ENCODE measurements at places on chromosomes 6 and 20.

DNA sequence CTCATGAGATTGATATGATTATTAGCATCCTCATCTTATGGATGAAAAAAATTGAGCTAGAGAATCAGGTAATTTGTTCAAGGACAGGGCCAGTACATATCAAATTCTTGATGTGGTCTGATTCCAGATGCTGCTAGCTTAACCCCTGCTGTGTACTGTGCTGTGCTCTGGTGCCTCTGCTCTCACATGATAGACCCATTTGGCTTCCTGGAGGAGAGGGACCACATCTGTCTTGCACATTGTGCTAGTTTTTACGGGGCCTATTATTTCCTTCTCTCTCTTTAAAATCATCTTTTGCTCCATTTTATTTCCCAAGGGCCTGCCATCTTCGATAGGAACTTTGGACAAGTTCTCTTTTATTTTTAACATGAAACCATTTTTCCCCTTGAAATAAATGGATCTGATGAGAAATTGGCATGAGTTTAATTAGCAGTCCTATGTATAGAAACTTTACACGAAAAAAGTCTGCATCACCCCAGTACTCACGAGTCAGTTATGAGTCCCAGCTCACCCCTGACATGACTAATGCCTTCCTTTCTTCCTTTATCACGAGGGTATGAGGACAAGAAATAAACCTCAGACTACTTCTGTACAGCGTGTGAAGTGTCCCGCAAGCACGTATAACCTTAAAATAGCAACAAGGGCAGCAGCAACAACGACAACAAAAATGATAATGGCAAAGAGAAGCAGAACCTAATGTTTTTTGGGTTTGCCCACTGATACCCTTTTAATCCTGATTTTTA is 26.5 kb downstream of the CD109 start:
- DNase-seq: no peak

- DNase-seq: no peak
These were observed 5.7 kb downstream of the ARHGAP40 start for GRCh38 chr20:38607351-38607750.

DNA sequence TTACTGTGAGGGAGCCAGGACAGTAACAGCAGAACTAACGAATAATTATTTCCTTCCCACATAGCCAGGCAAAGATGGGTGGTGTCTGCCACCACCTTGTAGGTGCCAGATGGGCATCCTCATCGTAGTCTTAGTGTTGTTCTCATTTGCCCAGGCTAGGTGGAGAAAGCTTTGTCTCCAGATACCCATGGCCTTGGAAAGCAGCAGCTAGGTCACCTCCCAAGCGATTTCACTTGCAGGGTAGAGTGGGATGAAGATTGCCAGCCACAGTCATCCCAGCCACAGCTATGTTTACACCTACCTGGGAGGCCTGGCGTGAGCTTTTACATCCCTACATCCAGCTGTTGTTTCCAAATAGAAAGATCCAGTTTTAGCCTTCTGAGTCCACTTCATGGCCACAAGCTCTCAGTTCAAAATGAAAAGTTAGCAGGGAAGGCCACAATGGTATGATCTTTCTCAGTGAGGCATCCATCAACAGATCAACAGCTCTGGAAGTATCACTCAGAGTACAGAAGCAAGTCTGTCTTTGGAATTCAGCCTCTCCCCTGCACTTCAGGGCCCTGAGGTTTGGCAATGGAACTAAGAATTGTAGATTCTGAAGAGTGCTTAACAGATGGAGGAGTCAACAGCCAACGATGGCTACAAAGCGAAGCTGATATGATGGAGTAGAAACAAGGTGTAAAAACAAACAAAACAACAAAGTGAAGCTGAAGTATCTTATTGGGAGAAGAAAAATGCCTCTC is 11.0 kb upstream of the SNRPC start:
- DNase-seq: no peak

DNA sequence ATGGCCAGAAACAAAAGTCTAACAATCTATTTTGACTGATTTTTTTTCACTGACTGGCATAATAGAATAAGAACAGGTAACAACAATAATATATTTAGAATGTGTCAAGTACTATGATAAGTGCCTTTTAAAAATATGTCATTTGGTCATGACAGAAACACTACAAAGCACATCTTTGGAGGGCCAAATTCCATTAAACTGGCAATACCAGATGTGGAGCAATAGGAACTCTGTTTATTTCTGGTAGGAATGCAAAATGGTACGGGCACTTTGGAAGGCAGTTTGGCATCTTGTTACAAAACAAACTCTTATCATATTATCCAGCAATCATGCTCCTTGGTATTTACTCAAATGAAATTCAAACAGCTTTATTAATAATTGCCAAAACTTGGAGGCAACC is 39.3 kb downstream of the TENT5A start:
- DNase-seq: no peak

DNA sequence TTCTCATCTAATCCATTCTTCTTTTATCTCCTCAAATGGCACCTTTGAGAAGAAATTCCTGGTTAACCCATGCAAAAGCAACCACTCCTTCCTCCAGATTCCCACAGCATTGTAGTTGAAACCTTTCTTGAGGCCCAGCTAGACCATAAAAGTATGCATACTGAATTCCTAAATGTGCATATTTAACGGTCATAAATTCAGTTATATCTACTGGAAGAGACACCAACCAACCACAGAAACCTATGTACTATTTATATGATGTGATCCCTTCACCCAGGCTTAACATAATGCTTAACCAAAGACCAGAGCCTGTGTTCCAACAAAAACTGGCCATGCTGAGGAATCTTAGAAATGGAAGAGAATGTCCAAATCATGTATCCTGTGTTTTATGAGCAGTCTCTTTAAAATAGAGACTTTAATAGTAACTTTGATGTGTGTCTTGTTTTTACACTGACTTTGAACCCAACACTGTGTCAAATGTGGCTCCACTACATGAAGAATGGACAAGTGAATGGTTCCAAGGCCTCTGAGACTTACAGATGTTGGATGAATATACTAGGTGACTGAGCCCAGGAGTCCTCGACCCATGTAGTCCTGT is 11.4 kb upstream of the TAF8 start:
- no peak for DNase-seq

GRCh38 chr6:116328528-116328903 is 42.2 kb upstream of the DSE start:
- no peak for DNase-seq

- no peak for DNase-seq
These were observed 9.4 kb downstream of the CEP162 start for GRCh38 chr6:84218091-84218490.

GRCh38 chr6:89291256-89291819 is 23.8 kb downstream of the GABRR2 start:
- no peak for DNase-seq

- no peak for DNase-seq
These were observed 61.5 kb downstream of the SYNE1 start for GRCh38 chr6:152575621-152576150.

GRCh38 chr6:111417181-111417585 is 65.8 kb downstream of the REV3L start:
- no peak for DNase-seq

DNA sequence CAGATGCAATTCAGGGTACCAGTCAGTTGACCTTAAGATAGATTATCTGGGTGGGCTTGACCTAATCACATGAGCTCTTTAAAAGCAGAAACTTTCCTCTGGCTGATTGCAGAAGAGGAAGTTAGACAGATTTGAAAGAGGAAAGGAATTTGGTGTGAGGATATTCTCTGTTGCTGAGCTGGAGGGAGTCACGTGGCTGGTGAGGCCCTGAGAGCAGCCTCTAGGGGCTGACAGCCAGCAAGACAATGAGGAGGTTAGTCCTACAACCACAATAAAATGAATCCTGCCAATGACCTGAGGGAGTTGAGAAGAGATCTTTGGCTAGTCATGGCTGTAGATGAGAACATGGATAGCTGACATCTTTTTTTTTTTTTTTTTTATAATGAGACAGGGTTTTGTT is 87.0 kb upstream of the B3GAT2 start:
- DNase-seq: no peak

DNA sequence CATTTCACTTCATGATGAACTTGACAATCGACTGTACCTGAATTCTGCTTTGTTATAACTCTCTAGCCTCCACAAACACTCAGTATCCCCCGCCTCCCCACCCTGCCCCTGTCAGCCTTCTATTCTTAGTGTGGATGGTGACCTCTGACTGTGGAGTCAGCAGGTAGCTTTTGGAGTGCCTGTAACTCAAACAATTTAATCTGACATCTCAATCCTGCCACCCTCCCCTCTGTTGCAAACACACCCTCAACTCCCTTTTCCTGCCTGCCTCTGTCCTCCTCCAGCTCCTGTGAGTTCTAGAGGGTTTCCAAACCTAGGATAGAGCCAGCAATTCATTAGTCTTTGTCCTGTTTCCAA is 20.3 kb downstream of the DAAM2 start:
- DNase-seq: no peak

- DNase-seq: no peak
These were observed 284.9 kb downstream of the PRKN start for GRCh38 chr6:162442687-162443086.

GRCh38 chr6:144327081-144327480 is 41.9 kb downstream of the UTRN start:
- no peak for DNase-seq

DNA sequence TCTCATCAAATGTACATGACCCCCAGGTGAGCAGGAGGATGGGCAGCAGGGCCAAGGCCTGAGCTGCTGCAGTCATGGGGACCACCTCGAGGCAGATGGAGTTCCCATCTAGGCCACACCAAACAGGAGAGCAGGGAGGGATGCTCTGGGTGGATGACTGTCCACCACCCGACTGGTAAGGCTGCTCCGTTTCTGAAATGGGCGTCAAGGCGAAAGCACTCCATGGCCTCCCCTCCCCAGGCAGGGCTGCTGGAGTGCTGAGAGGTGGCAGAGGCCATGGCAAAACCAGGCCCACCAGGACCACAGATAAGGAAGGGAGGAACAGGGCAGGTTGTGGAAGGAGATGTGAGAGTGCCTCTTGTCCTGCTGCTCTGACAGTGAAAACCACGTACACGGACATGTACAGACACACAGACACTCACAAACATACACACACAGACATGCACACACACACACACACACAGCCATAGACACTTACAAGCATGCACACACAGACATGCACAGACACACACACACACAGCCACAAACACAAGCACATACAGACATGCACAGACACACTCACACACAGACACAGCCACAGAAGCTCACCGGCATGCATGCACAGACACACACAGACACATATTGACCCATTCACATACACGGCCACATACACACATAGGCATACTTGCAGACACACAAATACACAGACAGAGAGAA is 93.2 kb downstream of the PSMG4 start:
- no peak for DNase-seq

GRCh38 chr6:72770959-72771358 is 149.1 kb downstream of the KCNQ5 start:
- no peak for DNase-seq

GRCh38 chr6:81384921-81385320 is 367.6 kb downstream of the TENT5A start:
- no peak for DNase-seq

- no peak for DNase-seq
These were observed 65.2 kb downstream of the EDN1 start for GRCh38 chr6:12355354-12355753.

DNA sequence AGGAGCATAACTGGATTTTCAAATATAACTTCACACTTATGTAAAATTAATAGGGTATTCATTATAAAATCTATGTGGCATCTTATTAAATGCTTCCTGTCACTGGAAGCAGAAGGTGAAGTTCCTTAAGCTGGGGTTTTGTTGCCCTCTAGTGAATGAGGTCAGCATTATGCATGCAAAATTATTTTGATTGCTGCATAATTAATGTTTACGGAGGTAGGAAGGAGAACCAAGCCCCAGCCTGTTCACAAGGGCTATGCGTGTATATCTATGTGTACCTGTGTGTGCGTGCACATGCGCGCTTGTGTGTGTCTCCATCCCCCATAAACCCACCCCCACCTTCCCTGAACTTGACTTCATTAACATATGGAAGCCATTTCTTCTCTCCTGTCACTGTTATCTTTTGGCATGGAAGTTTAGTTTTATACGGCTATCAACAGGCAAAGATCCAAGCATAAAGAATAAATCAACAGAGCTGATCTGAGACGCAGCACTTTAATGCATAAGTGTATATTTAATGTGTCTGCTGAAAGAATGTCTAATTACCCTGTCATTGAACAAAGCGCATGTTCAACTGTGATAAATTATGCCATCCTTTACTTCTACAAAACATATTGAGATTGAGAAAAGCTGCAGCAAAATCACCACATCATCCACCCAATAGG is 90.2 kb upstream of the CDH4 start:
- DNase-seq: no peak

DNA sequence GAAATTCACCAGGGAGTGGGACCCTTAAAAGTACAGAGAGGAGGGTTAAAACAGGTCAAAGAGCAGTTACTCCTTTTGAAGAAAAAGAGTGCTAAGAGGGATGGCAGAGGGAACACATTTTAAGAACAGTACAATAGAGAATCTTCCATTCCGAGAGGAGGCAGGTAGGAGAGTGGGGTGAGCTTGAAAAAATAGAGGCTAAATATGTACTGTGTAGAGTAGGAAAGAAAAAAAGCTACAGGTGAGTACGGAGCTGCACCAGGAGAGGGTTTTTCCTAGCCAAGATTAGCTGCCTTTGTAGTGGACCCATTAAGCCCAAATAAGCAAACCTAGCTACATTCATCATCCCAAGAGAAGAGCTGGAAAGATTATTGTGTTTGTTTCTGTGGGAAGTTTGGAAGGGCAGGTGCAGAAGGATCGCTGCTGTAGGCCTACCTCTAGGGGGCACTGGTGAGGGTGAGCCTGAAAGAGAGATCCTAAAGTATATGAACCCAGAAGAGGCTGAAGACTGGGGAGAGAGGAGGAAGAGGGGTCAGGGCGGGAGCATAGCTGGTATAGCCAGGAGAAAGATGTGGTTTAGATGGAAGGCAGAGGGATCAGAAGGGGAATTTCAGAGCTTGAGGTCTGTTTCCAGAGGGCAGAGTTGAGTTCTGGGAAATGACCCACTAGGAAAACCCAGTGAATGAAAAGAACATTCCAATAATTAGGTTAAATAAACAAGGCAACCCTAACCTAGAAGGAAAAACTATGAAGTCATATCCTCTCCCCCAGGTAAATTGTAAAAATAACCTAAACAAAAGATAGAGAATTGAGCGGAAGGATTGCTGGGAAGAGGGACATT is 50.2 kb upstream of the HINT3 start:
- DNase-seq: no peak

- DNase-seq: no peak
These were observed 156.2 kb downstream of the QKI start for GRCh38 chr6:163570579-163571231.

DNA sequence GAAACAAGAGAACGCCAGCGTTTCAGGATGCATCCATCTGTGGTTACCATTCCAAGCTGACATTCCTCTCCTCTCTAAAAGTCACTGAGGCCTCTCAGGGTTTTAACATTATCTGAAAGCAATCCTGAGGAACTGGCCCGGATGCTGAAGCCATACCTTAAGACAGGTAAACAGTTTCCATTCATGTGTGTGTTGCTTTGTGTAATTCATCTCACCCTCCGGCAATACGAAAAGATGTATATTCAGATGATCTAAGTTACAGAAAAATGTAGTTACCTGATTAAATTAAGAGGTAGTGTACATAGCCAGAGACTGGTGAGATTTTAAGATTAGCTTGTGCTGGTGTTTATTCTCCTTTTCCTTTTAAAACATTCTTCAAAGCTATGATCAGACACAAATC is 68.4 kb upstream of the BACH2 start:
- DNase-seq: no peak

Measured in GF-D8 (cell line).